ENCODE measurements at places on chromosomes 6 and 20.
A peak's percentile ranks its signal among the peaks of the same experiment; 100 is the strongest.

GRCh38 chr20:12593342-12593873 is 415.4 kb upstream of the SPTLC3 start:
- no peak for DNase-seq

DNA sequence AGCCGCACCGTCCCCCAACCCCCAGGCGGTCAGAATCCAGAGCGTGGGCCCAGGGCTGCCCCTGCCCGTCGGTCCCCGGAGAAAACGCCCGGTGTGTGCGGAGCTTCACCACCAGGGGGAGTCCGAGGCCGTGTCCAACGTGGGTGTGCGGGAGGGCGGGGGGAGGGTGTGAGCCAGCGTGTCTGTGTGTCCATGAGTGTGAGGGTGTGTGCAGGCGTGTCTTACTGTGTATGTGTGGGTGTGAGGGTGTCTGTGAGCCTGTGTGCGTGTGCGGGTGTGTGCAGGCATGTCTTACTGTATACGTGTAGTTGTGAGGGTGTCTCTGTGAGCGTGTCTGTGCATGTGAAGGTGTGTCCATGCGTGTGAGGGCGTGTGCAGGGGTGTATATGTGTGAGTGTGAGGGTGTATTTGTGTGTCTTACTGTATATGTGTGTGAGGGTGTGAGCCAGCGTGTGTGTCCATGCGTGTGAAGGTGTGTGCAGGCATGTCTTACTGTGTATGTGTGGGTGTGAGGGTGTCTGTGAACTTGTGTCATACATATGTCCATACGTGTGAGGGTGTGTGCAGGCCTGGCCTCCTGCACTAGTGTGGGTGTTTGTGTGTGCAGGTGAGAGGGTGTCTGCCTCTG is 24.6 kb upstream of the GATA5 start:
- peak; percentile 60 for DNase-seq

- DNase-seq = no peak
These were observed 202.6 kb downstream of the RFPL4B start for GRCh38 chr6:112549749-112550148.

GRCh38 chr20:199996-200395 is 10.5 kb upstream of the DEFB128 start:
- no peak for DNase-seq

DNA sequence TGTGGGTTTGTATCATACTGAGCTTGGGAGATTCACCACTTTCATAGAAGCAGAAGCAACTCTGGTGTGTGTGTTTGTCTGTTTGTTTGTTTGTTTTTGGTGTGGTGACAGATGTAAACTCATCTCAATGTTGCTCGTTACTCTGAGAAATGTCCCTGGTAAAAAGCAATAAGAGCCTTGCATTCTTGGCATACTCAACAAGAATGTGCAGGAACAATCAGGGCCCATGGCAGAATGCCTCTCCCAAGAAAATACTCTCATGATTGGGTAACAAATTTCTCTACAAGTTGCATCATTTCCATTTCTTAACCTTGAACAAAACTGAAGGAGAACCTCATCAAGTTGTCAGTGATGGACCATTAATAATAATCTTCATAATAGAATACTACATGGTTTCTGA is 43.0 kb upstream of the PKHD1 start:
- DNase-seq = no peak
